Activated CD4-positive, alpha-beta T cell treated with anti-CD3 and anti-CD28 coated beads for 24 hours (primary cell): ENCODE measurements at places on chromosomes 4 and X.

DNA sequence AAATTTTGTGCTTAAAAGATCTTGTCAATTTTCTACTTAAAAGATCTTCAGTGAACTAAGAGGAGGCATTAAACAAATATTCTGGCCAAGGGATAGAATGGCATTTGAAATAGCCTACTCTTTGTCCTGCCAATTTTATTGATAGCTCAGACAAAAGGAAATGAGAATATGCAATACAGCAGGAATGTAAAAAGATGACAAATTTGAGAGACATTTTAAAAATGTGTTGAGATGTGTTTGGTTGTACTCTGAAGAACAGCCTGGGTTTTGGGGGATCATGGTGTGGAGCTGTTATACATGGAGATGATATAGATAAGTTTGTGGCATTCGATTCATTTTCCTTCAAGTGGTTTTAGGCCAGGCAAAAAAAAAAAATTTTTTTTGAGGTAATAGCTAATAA is 11.6 kb upstream of the MAD2L1 start:
- DNase-seq, result no peak

DNA sequence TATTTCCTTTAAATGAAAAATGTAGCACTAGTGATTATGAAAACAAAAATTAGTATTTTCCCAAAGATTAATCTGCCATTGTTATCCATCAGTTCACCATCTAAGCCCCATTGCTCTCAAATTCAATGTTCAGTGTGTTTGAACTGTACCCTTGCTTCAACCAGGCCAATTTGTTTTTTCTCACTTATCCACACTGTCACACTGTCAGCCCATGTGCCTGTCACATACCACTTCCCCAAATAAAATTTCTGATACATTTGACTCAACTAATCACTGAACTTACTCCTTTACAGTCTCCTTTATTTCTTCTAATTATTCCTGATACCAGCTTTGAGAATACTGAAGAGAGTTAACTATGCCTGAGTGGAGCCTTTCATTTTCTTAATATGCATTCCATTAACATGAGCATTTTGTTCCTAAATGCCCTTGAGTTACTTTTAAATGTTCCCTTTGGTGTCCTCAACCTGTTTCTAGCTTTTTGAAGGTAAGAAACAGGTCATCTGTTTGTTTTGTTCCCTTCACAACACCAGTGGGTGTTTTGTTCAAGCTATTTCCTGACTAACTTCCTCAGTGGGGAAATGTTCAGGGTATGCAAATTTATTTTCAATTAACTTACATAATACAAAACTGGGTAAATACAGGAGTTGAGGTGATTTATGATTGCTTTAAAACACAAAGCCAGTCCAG is 117.1 kb downstream of the RPA4 start:
- no peak for DNase-seq

DNA sequence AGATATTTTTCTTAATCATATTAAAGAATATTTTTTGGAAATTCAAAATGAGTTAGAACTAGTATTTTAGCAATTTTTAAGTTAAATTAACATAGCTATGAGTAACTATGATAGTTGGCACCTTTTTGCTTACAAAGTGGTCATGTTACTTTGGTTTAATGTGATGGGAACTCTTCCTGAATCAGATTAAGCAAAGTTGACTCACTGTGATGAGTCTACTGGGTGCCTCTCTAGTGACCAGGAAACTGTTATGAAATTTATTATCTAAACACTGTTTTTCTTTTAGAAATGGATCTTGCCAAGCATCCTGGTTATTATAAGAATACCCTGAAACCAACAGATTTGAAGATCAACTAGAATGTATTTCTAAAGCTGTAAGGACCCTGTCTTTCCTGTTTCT is 985.8 kb downstream of the TRAM1L1 start:
- DNase-seq, result no peak

DNA sequence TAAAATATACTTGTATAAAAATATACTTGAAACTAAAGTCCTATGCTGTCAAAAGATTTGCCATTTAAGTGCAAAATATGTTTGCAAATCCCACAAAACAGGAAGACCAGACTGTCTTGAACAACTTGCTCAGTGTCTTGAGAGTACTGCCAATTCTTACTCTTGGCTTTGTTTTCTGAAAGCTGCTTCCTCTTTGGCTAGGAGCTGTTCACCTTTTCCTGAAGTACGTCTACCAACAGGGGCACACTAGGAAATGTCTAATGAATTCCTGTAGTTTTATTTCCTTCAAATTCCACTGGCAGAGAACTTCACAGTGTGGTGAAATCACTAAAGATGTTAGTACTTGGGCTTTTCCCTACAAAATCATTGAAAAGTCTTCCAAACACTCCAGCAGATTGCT is 46.4 kb upstream of the ABCG2 start:
- no peak for DNase-seq

DNA sequence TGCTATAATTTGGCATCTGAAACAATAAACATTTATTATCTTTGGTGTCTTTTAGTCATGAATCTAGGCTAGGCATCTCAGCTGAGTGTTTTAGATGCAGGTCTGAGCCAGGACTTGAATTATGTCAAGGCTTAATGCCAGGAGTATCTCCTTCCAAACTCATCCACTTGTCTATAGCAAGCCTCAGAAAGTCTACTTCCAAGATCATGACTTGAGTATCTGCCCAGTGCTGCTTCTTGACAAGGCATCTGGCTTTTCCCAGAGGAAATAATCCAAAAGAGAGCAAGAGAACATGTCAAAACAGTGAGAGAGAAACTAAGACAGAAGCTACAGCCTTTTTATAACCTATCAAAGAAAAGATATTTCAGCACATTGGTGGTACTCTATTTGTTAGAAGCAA is 1052.1 kb upstream of the PCDH10 start:
- no peak for DNase-seq

GRCh38 chr4:30600246-30601017 is 119.7 kb upstream of the PCDH7 start:
- DNase-seq, result no peak

DNA sequence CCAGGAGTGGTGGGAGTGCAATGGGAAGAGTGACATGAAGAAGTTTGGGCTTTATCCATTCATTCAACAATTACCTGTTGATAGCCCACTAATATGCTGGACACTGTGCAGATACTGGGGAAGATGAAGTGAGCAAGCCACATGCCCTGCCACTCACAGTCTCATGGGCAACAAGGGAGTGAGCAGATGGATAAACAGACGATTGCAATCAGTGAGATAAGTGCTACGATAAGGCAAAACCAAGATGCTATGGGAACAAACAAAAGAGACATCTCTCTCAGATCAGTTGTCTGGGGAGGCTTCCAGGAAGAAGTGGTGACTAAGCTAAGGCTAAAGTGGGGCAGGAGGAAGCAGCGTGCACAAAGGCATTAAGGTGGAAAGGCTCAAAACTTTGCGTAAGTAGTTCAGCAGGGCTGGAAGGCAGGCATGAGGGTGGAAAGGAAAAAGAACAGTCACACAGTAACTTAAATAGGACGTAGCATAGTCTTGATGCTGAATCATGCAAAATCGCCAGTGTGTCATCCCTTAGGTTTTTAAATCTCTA is 31.7 kb downstream of the GAB3 start:
- no peak for DNase-seq

GRCh38 chrX:152844256-152844655 is 13.4 kb downstream of the NSDHL start:
- DNase-seq, result no peak

DNA sequence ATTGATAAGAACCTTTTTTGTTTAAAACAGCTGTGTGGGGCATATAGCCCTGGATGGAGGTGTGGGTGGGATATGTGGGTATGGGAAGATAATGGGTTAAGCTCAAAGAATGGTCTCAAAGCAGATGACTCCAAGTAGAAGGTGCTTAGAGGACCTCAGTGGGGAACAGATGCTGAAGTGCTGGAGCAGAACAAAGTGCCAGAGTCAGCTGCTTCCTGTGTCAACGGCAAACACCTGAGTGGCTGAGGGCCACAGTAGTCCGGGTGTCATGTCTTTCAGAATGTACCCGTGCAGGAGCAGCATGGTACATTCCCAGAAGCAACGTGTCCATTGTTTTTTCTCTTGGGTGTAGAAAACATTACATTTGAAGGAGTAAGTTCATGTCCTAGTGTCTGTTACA is 210.6 kb downstream of the CCNG2 start:
- DNase-seq, result no peak

DNA sequence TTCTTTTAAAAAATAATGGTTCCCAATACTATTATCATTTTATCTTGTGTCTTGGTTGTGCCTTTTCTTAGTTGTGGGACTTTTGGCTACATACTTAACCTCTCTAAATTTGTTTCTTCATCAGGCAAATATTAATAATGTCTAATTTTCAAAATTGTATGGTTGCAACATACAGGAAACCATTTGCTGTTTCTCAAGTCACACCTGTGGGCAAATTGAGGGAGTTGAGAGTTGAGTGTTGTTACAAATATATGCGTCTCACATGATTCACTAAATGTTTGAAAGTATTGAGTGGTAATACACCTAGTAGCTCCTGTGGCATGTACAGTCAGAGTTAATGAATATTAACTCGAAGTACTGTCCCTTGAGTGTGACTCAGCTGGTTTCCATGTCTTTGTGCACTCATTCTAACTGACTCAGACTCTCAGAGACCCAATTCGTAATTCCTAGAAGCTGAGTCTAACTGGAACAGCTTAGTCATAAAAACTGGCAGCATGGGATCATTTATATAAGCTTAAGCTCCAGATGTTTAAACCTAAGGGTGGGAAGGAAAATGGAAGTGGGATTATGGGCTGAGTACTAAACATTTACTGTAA is 802.4 kb downstream of the TRIML1 start:
- DNase-seq, result no peak

- no peak for DNase-seq
Observed at GRCh38 chrX:107168257-107168656, 38.0 kb downstream of the NUP62CL start.

DNA sequence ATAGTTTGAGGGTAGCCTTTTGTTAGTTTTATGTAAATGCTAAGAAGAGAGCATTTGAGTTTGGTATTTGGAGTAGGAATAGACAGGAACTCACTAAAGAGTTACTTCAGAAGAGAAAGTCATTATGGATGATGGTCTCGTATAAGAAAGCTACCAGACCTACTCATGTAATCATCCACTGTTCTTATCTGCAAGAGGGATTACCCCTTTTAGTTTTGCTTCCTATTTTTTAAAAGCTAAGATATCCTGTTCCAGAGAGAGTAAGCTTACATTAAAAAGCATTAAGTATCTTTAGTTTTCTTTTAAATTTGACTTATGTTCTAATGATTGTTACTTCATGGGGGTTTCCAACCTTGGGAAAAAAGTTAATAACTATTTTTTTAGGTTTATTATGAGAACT is 12.5 kb upstream of the ART3 start:
- no peak for DNase-seq

DNA sequence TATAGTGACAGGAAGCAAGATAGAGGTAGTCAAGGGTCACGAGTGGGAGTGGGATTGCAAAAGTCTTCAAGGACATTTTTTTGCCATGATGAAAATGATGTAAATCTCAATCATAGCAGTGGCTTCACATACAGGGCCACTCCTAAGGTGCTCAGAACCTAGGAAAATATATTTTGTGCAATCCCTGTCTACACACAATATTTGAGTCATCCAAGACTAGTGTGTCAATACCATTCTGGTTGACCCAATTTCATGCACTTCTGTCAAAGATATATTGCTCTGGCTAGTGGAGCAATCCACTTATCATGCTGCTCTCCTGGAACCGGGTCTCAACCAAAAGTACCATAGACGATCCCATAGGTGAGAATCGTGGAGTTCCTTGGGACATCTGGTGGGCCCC is 24.2 kb upstream of the XPNPEP2 start:
- DNase-seq, result no peak

- DNase-seq, result no peak
Observed at GRCh38 chr4:69049860-69050259, 46.4 kb upstream of the UGT2B7 start.

- no peak for DNase-seq
Observed at GRCh38 chr4:80192937-80193336, 4.4 kb upstream of the PRDM8 start.

DNA sequence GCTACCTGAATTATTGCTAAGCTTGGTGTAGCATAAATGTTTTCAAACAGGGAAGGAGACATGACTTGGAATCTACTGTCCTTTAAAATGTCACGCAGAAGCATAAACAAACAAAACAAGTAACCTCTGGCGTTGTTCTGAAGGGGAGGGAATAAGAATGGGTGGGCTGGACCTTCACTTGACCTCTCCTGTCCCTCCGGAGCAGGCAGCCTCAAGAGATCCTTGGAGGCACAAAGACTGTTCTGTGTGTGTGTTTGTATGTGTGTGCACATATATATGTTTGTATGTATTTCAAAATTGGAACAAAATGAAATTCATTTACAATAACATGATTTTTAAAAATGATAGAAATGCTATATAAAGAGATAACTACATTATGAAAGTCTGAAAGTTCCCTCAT is 91.3 kb upstream of the DCLK2 start:
- no peak for DNase-seq

DNA sequence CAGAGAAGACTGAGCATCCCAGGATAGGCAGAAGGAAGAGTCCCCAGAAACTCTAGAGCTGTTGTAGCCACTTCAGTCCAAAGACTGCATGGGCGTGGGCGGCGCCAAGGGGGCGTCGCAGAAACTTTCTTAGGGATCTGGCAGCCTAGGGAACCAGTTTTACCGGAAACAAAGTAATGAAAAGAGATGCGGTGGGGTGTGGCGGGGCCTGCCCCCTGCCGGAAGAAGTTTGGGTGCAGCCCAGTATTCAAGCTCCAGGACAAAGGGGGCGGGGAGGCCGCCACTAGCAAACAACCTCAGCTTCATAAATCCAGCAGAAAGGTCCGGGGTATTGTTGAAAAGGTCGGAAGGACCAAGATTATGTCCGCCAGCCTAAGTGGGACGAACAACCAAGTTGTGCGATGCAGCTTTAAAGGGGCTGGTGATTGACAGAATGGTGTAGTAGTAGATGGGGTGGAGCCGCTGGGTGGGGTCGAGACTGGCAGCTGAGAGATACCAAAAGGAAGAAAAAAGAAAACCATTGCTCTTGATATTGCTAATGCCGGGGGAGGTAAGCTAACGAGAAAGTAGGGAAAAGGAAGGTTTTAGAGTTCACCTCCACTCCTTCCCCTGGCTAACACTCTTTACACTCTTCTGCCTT is 190.5 kb downstream of the RRAGB start:
- DNase-seq, result peak; percentile 12

- peak; percentile 7 for DNase-seq
Observed at GRCh38 chr4:121656269-121656641, 40.5 kb downstream of the ANXA5 start.

DNA sequence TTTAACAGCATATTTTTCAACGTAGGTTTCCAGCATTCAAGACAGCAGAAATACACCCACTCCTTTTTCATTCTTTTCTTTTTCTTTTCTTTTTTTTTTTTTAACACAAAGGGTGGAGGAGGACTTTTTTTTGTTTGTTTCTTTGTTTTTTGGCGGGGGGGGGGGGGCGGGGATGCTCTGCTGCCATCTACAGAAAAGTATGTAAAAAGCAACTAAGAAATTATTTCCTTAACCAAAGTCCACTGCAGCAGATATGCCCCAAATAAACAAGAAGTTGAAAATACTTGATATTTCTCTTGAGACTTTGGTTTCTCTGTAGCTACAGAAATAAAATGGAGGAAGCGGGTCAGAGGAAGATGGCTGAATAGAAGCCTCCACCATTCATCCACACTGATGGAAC is 63.2 kb upstream of the PBDC1 start:
- DNase-seq, result no peak
